Kasumi-1 (cell line): ENCODE measurements at places on chromosomes 6 and 20.

GRCh38 chr6:135780326-135780725, 71.2 kb upstream of the PDE7B start:
- DNase-seq = no peak

- no peak for DNase-seq
These were observed 332.2 kb downstream of the KHDRBS2 start for GRCh38 chr6:61953851-61954250.

- DNase-seq = no peak
These were observed 54.7 kb downstream of the PTPRK start for GRCh38 chr6:128465368-128466343.

- no peak for DNase-seq
These were observed 95.2 kb downstream of the PLEKHG1 start for GRCh38 chr6:150694889-150695288.

- no peak for DNase-seq
These were observed 202.0 kb upstream of the RNF24 start for GRCh38 chr20:4217349-4217841.
